ENCODE measurements at places on chromosomes 3 and 15. TPM values are rescaled to one million over a fixed set of nuclear protein-coding genes. Genes with fewer than 3 reads are reported as not detected.
A peak's percentile ranks its signal among the peaks of the same experiment; 100 is the strongest.

Gene SERPINI2
- total RNA-seq: 0.45 TPM

Gene FGF7
- total RNA-seq: not detected

Gene CCDC14
- total RNA-seq: 56.4 TPM

Gene BSN
- 2.1 TPM for total RNA-seq

DNA sequence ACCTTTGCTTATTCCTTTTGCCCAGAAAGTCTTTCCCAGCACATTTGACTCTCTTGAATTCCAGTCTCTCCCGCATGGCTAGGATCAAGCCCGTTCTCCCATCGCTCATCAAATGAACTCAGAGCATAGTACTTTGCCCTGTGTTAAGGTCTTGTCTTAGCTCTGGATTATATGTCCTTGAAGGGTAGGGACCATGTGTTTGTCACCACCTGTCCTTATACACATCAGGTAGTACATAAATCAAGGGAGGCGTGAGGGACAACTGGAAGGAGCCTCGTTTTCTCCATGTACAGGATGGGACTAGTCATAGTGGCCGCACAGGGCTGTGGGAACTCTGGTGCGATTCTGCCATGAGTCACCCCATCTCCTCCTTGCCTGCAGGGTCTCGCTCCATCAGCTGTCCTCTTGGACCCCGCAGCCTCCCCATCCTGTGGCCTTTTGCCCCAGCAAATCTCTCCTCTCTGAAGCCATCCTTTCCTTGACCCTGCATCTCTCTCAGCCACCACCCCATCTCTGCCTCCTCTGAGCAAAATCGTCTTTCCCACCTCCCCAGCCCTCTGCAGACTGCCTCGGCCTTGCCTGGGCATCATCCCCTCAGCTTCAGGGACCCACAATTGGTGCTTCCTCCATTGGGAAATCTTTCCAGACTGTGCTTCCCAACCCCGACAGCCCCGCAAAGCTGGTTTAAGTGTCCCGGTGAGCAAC is 33.4 kb upstream of the RAB6B start:
- peaks cover 11% of the 10 kb centered on the region for H3K36me3 ChIP-seq
- H3K27ac ChIP-seq: no peak overlapping the region
- H3K4me1 ChIP-seq: no peaks in the 10 kb centered on the region
- peak; percentile 31 for DNase-seq
- peaks cover 16% of the 10 kb centered on the region for H3K27me3 ChIP-seq

DNA sequence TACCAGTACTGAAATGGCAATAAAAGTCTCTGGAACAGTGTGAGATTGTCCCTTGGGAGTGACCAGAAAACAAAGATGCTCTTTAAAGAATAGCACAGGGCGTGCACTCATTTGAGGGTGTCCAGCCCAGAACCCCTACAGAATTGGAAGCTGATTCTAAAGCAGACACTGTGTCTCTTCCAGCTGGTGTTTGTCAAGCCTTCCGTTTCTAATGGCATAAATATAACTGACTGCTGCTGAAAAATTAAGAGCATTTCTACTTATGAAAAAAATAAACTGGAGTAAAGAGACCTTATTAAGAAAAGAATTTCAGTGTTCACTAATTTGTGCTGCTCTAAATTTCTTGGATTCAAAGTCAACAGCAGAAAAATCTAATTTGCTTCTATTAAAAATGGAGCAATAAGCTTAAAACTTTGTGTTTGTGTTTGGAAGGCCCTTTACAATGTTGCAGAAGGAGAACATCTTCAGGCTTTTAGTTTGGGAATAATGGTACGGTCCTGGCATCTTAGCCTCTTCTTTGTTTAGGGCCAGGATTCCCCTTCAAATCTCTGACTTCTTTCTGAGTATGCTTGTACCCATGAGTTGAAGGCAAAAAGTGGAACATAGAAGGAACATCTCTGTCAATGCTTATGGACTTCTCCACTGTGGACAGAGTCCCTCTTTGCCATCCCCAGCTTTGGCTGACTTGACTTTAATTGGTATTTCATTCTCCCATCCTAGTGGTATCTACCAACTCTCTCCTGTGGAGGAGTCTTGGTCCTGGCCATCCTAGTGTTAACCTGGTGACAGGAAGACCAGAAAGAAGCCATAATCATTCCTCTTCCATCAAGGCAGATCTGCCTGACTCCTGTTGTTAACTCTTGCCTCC is 65.9 kb downstream of the THSD4 start:
- no peaks in the 10 kb centered on the region for H3K27me3 ChIP-seq
- DNase-seq: no peak
- no peaks in the 10 kb centered on the region for H3K4me1 ChIP-seq
- no peaks in the 10 kb centered on the region for H3K36me3 ChIP-seq
- no peak overlapping the region for H3K27ac ChIP-seq

- no peak overlapping the region for H3K27ac ChIP-seq
- H3K27me3 ChIP-seq: peaks cover 16% of the 10 kb centered on the region
- no peak overlapping the region for H3K4me3 ChIP-seq
- DNase-seq: no peak
- H3K4me1 ChIP-seq: no peaks in the 10 kb centered on the region
These were observed 68.4 kb upstream of the GALNT15 start for GRCh38 chr3:16106050-16106449.

- no peaks in the 10 kb centered on the region for H3K27me3 ChIP-seq
- H3K27ac ChIP-seq: no peak overlapping the region
- H3K4me1 ChIP-seq: no peaks in the 10 kb centered on the region
- DNase-seq: no peak
These were observed 407.3 kb upstream of the PPP2R3A start for GRCh38 chr3:135558150-135558783.

DNA sequence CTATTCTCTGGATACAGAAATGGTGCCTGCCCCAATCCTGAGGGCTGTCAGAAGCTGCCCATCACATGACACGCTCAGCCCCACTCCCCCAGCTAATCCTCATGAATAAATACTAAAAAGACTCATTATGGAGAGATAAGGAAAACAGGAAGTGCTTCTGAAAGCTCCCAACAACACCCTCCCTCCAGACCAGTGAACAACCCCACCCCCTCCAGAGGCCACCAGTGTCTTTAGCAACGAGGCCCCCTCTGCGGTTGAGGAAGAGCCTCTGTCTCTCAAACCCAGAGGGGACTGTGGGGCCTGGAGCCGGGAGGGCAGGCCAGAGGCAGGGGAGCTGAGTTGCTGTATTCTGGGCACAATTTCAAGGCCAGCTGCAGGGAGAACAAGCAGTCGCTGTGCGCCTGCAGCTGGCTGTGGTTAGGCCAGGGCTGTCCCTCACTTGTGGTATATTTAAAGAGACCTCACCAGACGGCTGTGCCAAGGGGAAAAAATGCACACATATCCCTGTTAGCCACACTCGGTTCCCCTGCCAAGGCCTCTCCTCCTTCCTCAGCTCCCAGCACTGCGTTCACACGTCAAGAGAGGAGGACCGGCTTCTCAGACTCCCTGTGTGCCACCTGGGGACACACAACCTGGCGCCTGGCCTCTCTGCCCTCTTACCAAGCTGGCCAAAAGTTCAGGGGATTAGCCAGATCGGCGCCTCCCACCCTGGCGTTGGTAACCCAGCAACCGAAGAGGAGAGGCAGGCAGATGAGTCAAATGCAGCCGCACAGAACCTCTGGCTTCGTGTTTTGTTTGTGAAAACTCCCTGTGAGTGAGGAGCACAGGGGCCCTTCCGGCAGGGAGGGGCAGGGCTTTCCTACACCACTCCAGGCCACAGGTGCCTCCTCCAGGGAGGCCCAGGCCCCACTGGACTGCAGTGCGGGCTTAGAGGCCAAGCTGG is 101.2 kb upstream of the ETV5 start:
- H3K36me3 ChIP-seq: no peaks in the 10 kb centered on the region
- no peaks in the 10 kb centered on the region for H3K27me3 ChIP-seq
- peak; percentile 83 for DNase-seq
- H3K4me3 ChIP-seq: no peak overlapping the region
- peak overlapping the region; percentile 55 for H3K27ac ChIP-seq
- H3K4me1 ChIP-seq: peaks cover 8% of the 10 kb centered on the region

DNA sequence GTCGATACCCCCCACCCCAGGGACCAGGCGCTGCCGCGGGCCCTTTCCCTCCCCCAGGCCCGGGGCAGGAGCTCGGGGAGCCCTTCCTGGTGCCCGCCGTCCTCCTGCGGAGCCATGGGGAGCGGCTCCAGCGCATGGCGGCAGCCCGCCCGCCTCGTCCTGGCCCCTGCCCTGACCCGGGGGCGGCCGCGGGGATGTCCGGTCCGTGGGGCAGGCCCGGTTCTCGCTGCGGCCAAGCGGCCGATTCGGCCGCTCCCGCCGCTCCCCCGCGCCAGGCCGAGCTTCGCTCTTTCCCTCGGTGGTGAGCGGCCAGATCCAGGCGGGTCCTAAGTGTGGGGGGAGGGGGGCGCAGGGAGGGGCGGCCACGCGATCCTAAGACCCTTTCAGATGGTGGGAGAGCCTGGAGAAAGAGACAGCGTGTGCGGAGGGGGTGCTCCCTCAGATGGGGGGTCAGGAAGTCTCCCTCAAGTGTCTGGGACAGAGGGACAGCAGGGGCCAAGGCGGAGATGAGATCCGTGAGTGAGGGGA is 1.3 kb downstream of the NEIL1 start:
- peak overlapping the region; percentile 87 for H3K4me3 ChIP-seq
- H3K36me3 ChIP-seq: no peaks in the 10 kb centered on the region
- no peak for DNase-seq
- no peak overlapping the region for H3K27ac ChIP-seq
- H3K4me1 ChIP-seq: no peaks in the 10 kb centered on the region

GRCh38 chr3:66121318-66121717 is 82.6 kb upstream of the MAGI1 start:
- no peak for DNase-seq
- no peak overlapping the region for H3K4me3 ChIP-seq
- no peak overlapping the region for H3K27ac ChIP-seq
- H3K27me3 ChIP-seq: no peaks in the 10 kb centered on the region
- H3K36me3 ChIP-seq: no peaks in the 10 kb centered on the region

DNA sequence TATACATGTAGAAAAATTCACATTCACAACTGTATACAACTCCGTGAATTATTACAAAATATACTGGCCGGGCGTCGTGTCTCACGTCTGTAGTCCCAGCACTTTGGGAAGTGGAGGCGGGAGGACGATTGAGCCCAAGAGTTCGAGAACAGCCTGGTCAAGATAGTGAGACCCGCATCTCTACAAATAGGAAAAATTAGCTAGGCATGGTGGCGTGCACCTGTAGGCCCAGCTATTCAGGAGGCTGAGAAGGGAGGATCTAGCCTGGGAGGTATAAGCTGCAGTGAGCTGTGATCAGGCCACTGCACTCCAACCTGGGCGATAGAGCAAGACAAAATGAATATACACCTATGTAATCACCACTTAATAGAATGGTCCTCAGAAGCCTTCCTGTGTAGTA is 1.3 kb downstream of the RAD51 start:
- no peaks in the 10 kb centered on the region for H3K27me3 ChIP-seq
- no peaks in the 10 kb centered on the region for H3K4me1 ChIP-seq
- peak overlapping the region; percentile 99 for H3K4me3 ChIP-seq
- DNase-seq: no peak

Gene GOLGA8H
- total RNA-seq: 0.57 TPM

Gene PLA2G4E
- total RNA-seq: not detected

Gene KBTBD13
- not detected for total RNA-seq

DNA sequence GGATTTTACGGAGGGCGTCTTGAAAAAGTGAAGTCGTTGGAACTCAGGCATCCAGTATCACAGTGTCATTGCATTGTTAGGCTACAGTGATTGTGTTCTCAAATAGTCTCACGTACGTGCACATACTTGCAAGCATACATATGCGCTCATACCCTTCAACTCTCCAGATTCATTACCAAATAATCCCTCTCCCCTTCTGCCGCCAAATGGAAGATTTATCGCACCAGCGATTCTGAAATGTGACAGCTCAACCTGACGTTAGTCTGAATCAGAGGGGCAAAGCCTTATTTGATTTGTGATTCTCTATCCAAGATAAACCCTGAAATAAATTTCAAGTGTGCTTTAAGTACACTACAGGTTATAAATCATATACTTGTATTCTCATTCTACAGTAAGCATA is 119.4 kb downstream of the GADL1 start:
- no peaks in the 10 kb centered on the region for H3K4me1 ChIP-seq
- H3K27ac ChIP-seq: no peak overlapping the region
- no peak overlapping the region for H3K4me3 ChIP-seq

DNA sequence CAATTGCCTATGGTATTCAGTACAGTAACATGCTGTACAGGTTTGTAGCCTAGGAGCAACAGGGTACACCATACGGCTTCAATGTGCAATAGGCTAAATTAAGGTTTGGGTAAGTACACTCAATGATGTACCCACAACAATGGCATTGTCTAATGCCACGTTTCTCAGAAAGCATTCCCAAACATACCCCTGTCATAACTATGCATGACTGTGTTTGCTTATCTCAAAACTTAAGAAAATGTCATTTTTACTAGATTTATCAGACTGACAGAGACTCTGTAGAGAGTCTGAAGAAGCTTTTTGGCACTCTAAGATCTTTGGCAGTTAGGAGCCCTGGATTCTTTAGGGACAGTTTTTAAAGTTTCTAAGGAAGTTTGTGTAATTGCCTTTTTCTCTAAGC is 59.9 kb downstream of the MECOM start:
- no peaks in the 10 kb centered on the region for H3K36me3 ChIP-seq
- DNase-seq: no peak
- H3K27ac ChIP-seq: no peak overlapping the region
- H3K4me1 ChIP-seq: no peaks in the 10 kb centered on the region
- H3K4me3 ChIP-seq: no peak overlapping the region
- no peaks in the 10 kb centered on the region for H3K27me3 ChIP-seq

Gene NCKIPSD
- total RNA-seq: 32.5 TPM

- DNase-seq: no peak
- H3K4me1 ChIP-seq: no peaks in the 10 kb centered on the region
- no peaks in the 10 kb centered on the region for H3K36me3 ChIP-seq
- H3K27ac ChIP-seq: no peak overlapping the region
These were observed 32.2 kb upstream of the SSR3 start for GRCh38 chr3:156586905-156587759.

DNA sequence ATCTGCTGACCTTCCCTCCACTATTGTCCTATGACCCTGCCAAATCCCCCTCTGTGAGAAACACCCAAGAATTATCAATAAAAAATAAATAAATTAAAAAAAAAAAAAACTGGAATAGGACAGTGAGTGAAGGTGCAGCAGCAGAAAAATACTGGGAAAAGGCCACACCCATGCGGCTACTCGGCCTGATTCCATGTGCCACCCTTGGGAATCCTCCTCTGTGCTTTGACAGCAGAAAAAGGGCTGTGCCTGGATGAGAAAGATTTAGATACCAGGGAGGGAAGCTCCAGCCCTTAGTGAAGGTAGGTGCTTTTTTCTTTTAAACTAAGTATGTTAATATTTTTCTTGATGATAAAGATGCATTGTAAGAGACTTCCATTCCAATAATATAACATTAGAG is 107.8 kb downstream of the CTNNB1 start:
- H3K27ac ChIP-seq: no peak overlapping the region
- no peak overlapping the region for H3K4me3 ChIP-seq
- H3K27me3 ChIP-seq: no peaks in the 10 kb centered on the region
- H3K36me3 ChIP-seq: no peaks in the 10 kb centered on the region

DNA sequence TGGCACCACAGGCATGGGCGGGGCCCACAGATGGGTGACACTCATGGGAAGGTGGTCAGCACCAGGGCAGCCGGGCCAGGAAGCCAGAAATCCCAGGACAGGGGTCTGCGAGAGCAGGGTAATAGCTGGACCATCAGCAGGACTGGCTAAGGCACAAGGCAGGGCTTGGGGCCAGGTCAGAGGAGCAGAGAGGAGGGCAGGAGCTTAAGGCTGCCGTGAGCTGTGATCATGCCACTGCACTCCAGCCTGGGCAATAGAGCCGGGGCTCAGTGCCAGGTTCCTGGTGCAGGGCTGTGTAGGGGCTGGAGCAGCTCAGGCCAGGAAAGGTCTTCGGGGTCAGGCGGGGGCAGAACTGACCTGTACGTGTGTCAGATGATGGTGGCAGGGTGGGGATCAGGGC is 64.2 kb upstream of the LINGO1 start:
- H3K27me3 ChIP-seq: no peaks in the 10 kb centered on the region
- no peak for DNase-seq
- H3K4me3 ChIP-seq: no peak overlapping the region
- no peaks in the 10 kb centered on the region for H3K4me1 ChIP-seq
